ENCODE measurements at places on chromosomes 2 and 18. TPM values are rescaled to one million over a fixed set of nuclear protein-coding genes. Genes with fewer than 3 reads are reported as not detected.
A peak's percentile ranks its signal among the peaks of the same experiment; 100 is the strongest.

ZNF396 gene
- total RNA-seq, result 4.5 TPM

XDH gene
- total RNA-seq, result 4.8 TPM

GRCh38 chr18:1746131-1746530 lies 825.2 kb downstream of the METTL4 start:
- no peak for DNase-seq

DNA sequence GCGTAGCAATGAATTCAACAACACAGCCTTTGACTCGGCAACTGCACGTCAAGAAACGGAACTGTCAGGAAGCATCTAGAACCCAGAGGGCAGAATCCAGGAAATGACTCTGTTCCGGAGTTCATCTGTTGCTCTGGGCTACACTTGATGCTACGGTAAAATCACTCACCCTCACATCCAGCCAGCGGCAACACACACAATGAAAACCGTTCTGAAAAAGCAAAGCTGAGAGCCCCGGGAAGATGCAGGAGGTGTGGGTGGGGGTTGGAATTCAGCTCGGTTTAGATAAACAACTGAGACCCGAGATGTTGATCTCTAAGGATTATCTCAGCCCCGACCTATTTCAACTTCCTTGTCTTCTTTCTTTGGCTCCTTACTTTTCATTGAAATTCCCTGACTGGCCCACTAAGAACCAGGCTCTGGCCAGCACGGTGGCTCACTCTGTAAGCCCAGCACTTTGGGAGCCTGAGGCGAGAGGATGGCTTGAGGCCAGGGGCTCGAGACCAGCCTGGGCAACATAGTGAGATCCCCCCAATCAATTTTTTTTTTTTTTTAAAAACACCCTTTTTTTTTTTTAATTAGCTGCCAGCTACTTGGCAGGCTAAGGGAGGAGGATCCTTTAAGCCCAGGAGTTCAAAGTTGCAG lies 13.3 kb upstream of the RAB17 start:
- DNase-seq, result no peak

- DNase-seq, result no peak
These were observed 33.7 kb upstream of the STAT4 start for GRCh38 chr2:191184457-191184856.

MC2R gene
- not detected for total RNA-seq

- peak; percentile 82 for DNase-seq
These were observed 25.7 kb downstream of the NPPC start for GRCh38 chr2:231900486-231900942.

FAM161A gene
- total RNA-seq, result 19.0 TPM

Data from progenitor cell of endocrine pancreas (in vitro differentiated cells).